GM04503 (cell line): ENCODE measurements at places on chromosomes 6 and 20.

DNA sequence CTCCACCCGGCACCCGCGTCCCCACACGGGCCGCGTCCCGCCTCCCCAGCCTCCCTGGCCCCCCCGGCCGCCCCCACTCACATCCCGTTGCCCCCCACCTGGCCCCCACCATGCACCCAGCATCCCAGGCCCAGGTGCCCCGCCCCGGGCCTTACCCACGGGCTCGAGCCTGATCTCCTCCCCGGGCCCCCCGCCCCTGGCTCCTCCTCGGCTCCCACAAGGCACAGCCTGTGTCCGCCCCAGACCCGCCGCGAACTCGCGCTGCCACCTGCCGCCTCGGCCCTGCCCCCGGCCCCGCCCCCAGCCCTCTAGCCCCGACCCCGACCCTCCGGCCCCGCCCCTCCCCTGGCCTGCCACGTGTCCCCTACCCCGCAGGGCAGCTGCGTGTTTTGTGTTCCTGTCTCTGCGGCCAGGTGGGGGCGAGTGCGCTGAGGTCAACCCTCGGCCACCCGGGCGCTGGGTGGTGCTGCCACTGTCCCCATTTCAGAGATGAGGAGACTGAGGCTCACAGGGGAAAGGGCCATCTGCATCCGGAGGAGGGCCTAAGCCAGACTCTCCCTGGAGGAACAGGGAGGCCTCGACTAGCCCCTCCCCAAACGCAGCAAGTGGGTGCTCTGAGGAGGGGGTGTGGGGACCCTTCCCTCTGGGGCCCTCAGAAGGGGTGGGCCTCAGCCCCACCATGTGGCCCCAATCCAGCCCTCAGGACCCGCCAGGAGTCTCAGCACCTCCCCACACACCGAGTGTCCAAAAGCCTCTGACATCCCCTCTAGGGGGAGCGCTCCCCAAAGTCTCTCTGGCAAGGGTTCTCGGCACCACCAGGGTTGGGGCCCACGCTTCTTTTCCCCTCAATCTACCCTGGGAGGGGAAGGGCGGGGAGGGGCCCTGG is 99.8 kb downstream of the TAF4 start:
- DNase-seq: no peak

DNA sequence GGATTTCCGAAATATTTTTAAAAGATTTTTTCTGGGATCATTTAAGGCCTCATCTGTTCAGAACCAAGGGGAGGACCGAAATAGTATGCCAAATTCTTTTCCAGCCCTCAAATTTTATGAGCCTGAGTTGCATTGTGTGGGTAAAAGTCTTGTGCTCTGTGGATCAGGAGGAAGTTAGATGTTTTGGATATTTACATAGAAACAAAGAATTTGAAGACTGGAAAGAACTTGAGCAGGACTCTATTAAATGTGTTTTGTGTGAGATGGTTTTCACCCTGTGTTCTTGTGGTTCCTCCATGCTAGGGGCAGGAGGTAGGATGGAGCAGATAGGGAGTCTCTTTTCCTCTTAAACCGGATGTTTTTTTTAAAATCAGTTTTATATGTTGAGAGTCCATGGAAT is 329.1 kb downstream of the LAMA2 start:
- peak; percentile 92 for DNase-seq

DNA sequence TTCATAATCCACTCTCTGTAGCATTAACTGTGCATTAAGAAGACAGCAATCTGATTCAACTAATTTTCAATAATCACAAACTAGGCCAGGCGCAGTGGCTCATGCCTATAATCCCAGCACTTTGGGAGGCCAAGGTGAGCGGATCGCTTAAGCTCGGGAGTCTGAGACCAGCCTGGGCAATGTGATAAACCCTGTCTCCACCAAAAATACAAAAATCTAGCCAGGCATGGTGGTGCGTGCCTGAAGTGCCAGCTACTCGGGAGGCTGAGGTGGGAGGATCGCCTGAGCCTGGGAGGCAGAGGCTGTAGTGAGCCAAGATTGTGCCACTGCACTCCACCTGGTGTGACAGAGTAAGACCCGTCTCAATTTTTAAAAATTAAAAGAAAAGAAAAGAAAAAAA is 29.5 kb downstream of the SERPINB9 start:
- DNase-seq: no peak

DNA sequence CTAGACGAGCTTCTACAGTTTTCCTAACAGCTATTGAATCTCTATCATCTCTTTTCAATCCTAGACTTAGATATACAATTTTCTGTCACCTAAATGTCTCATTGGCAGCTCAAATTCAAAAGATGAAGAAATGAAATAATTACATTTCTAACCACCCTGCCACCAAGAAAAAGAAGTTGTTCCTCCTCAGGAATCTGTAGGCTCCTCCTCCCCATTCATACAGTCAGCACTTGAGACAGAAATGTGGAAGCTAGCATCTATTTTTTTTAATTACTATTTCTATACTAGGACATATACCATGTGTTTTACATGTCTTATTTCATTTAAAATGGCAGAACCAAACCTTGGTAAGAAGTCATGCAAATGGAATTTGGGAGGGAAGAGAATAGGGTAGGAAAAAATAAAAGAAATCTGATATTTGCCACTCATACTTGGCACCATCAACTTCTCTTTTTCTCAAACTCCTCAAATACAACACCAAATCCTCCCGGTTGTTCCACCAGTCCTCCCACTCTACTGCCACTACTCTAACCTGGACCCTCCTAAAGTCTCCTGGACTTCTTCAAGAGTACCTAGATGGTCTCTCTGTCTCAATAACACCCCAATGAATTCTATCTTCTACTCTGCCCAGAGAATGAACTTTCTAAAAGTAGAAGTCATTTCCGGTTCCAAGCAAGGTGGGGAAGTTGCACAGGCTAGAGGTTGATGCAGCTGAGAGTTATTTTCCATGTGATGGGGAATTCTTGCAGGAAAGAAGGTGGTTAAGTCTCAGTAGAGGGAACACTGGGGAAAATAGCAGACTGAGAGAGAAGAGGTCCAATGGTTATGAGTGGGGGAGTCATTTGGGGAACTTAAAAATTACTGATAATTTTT is 54.1 kb downstream of the ATXN1 start:
- DNase-seq: no peak

- no peak for DNase-seq
These were observed 39.7 kb downstream of the SLC2A10 start for GRCh38 chr20:46749147-46749546.

- DNase-seq: no peak
These were observed 47.9 kb upstream of the CCDC167 start for GRCh38 chr6:37547564-37548061.

- DNase-seq: peak; percentile 94
These were observed 67.5 kb downstream of the MTHFD1L start for GRCh38 chr6:150932996-150933395.

GRCh38 chr6:130671119-130671518 is 156.1 kb upstream of the SMLR1 start:
- no peak for DNase-seq

DNA sequence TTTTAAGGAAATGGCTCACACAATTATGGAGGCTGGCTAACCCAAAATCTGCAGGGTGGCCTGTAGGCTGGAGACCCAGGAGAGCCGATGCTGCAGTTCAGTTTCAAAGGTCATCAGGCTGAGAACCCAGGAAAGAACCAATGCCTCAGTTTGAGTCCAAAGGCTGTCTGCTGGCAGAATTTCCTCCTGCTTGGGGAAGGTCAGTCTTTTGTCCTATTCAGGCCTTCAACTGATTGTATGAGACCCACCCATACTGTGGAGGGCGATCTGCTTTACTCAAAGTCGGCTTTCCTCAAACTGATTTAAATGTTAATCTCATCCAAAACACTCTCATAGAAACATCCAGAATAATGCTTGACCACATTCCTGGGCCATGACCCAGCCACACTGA is 189.7 kb upstream of the CDYL start:
- DNase-seq: no peak

- no peak for DNase-seq
These were observed 137.2 kb downstream of the MAP3K4 start for GRCh38 chr6:161128680-161129196.

- DNase-seq: no peak
These were observed 7.3 kb downstream of the CCDC167 start for GRCh38 chr6:37492236-37492972.

GRCh38 chr6:111562246-111562645 is 43.4 kb downstream of the TRAF3IP2 start:
- DNase-seq: no peak

DNA sequence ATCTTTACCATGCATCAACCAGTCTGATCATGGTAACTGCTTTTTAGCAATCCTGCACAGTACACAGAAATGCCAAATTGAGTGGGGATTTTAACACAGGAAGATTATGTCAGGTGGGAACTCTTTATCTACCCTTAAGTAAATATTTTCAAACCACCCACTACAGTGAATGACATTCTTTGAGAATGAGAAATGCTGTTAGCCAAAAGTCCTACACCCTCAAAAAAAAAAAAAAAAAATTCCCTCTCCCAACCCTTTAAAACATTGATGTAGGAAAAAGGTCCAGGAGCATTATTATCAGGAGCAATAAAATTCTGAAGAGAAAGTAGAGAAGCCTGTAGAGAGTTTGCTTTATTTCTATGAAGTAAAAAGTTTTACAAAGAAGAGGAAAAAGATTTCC is 307.2 kb upstream of the THEMIS start:
- DNase-seq: no peak

DNA sequence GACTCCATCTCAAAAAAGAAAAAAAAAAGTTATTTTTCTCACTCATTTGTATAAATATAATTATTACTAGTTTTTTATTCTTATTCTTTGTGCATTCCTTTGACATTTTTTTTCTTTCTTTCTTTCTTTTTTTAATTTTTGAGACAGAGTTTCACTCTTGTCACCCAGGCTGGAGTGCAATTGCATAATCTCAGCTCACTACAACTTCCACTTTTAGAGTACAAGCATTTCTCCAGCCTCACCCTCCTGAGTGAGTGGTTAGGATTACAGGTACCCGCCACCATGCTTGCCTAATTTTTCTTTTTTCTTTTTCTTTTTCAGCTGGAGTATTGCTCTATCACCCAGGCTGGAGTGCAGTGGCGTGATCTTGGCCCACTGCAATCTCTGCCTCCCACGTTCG is 51.4 kb upstream of the JARID2 start:
- no peak for DNase-seq

DNA sequence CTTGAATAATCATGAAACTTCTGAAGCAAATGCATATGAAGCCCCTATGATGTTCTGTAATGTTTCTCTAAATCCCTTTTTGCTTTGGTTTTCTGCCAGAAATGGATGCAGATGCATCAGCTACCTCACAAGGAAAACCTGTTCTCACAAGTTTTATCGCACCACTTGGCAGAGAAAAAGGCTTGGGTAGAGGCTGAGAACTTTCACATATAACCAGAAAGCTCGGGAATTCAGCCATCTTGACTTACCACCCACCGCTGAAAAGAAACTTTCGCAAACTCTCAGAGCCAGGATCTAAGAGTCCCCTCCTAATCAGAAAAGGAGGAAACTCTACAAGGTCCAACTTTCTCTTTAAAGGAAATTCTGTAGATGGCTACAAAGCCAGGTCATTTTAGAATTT is 36.2 kb upstream of the ADTRP start:
- DNase-seq: no peak

- no peak for DNase-seq
These were observed 88.8 kb downstream of the DZANK1 start for GRCh38 chr20:18377896-18378481.

DNA sequence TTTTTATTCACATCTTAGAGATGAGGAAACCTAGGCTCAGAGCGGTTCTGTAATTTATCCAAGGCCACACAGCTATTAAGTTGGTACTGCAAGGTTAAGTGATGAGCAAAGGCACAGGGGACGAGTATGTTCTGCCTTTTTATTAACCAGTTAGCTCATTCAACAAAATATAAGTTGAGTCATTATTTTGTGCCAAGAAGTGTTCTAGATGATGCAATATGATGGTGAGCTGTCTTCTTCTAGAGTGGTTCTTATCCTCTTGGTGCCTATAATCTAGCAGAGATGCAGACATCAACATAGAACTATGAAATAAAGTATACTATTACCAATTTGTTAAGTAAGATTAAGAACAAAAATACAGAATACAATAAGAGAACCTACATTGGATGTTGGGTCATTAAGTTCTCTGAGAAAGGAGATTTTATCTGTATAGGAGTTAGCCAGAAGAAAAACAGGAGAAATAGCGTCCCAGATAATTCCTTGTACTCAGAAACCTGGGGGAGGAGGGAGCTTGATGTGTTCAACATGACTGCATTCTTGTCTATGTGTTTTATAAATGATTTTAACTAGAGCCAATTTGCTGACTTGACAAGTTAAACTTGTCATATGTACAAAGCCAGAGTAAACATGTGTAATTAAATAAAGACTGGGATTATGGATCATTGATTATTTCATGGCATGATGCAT is 122.3 kb downstream of the TBXT start:
- no peak for DNase-seq

DNA sequence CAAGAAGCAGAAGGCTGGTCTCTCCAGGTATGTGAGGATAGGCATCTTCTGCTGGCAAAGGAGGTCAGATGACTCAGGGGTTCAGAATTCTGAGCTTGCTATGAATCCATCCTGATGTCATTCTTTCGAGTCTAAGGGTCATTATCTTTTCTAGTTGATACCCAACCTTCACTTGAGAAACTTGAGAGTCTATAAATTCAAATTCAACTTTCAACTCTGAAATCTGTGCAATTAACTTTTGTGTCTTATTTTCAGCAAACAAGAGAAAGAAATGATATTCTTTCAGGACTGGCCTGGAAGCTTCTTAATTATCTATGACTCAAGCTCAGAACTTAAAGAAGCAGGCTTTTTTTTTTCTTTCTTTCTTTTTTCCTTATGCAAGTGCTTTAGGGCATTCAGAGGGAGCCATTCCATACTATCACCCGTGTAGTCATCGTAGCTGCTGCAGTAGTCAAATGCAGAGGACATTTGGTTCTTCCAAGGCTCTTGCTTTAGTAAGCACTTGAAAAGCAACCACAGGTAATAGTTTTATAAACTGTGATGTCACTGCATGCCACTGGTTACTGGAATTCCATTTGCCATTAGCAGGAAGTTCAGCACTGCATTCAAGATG is 93.0 kb downstream of the ADTRP start:
- peak; percentile 41 for DNase-seq

DNA sequence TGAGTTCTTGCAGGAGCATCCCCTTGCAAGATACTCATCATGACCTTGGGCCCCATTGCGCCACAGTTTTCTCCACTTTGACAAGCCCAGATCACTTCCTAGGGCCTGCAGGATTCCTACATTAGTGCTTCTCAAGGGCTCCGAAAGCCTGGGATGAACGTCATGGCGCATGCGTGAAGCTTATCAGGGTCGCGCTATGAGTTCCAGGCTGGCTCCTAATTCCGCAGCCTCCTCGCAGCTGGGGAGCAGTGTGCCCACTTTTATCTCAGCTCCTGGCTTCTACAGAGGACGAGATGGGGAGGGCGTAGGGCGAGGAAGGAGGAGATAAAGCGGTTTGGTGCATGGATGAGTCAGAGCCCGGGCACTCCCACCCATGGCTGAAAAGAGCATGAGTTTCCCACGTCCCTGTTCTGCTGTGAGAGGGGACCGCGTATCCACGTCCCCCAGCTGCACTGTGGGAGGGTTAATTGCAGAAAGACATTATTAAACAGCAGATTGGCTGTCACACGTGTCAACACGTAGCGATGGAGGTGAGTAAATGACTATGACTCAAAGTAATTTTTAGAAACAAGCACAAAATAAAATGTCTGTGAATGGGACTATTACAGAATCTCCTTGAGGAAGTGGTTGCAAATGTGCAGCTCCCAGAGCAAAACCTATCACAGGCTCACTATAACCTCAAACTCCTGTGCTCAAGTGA is 72.9 kb upstream of the DSP start:
- DNase-seq: no peak
